Smooth muscle cell of the brain vasculature (primary cell): ENCODE measurements at places on chromosomes 6 and 20.

DNA sequence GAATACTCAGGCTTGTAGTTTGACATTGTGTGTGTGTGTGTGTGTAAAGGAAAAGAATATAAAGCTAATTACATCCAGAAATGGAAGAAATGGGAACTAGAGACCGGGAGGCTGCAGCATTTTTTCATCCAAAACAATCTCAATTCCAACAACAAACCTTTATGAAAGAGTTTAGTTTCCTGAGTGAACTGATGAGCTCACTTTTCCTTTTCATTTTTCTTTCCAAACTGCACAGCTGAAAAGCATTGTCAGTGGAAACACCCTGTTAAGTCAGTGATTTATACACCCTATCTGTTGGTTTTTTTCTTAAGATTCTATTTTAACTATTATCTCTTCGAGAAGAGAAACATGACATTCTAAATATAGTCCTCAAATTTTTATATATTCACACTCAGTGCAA, 130.9 kb downstream of the RFPL4B start:
- no peak for DNase-seq

GRCh38 chr6:118886641-118887040, 7.3 kb upstream of the ASF1A start:
- no peak for DNase-seq

DNA sequence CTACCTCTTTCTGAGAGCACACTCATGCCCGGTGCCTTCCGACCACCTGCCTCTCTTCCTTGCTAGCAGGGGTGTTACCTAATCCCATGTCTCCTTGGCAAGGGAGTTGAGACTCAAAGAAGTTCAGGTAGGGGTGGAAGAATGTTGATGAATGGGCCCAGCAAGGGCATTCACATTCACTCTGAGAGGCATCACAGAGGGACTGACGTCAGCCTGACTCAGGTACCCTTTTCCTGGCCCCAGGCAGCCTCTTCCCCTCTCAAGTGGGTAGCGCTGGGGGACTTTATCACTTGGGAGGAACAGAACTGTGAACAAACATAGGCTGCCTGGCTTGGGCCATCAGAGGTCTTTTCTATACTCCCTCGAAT, 35.3 kb downstream of the HM13 start:
- DNase-seq = no peak

GRCh38 chr20:37643400-37643799, 50.4 kb upstream of the CTNNBL1 start:
- DNase-seq = no peak
